ENCODE measurements at places on chromosomes 6 and 20.

- DNase-seq, result no peak
Observed at GRCh38 chr20:43140726-43141125, 49.0 kb downstream of the PTPRT start.

DNA sequence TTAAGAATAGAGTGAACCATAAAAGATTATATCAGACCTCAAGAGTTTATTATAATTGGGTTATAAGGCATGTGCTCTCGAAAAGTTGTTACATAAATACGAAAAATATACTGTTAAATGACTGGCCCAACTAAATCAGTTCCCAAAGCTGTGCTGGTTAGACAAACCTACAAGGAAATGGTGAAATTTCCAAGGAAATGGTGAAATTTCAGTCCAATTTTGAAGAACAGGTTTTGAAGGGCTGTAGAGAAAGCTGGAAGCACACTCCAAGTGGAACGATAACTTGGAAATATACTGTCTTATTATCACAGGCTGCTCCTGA, 400 bp upstream of the TRMT11 start:
- DNase-seq, result no peak

DNA sequence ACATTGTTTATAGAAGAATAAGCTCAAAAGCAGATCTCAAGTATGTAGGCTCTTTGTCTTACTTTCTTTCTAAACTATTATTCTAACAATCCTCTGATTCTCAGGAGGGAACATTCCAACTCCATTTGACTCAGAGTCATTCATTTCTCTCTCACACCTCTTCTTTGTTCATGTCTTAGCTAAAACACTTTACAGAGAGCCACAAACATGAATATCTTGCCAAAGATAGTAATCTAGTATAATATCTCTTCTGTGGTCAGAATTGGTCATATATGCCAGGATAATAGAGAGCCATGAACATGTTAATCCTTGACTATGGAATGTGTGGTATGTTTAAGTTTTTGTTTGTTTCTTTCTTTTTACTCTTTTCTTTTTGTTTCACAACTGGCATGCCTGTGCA, 456.0 kb upstream of the PTCHD4 start:
- DNase-seq, result no peak

DNA sequence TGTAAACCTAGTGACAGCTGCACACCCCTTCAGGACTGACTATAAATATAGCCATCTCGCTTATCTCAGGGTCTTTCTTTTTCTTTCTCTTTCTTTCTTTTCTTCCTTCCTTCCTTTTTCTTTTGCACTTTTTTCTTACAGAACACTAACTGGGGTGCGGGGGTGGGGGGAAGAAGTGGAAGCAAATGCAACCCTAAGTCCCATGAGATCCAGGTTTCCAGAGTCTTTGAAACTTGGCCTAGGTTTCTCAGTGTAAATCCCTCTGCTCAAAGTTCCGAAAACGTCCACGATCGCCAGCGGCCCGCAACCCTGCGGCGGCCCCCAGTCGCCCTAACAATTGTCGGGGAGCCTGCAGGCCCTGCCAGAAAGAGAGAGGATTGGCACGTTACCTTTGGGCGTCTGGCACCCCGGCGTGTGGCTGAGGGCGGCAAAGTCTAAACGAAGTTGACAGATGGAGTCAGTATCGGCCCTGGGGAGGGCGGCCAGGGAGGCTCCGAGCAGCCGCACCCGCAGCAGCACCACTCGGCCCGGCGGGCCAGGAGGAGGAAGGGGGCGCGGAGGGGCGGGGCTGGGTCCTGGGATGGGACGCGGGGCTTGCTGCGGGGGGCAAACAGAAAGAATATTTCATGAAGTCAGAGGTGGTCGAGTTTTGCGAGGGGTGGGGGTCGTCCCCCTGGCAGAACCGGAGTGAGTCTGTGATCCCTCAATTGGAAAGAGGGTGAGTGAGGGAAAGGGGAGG, 577 bp upstream of the FOXF2 start:
- no peak for DNase-seq

DNA sequence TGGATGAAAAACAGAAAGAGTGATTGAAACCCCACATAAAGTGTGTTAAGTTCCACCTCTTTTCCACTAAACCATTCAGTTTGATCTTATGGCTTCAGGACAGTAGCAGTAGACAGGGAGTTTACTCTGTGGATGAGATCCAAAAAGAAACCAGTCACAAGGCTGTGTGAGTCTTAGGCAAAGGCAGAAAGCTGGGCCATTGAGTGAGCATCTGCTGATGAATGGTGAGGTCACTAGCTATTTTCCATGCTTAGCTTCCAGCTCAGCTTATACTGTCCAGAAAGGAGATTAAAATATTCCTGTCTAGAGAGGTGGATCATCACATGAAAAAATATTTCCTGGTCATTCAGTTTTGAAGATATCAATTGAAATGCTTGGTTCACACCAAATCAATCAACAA, 1643.9 kb downstream of the HACE1 start:
- DNase-seq, result no peak

- no peak for DNase-seq
Observed at GRCh38 chr6:72716916-72717315, 95.1 kb downstream of the KCNQ5 start.
